Foreskin keratinocyte (primary cell): ENCODE measurements at places on chromosomes 6 and 20.

DNA sequence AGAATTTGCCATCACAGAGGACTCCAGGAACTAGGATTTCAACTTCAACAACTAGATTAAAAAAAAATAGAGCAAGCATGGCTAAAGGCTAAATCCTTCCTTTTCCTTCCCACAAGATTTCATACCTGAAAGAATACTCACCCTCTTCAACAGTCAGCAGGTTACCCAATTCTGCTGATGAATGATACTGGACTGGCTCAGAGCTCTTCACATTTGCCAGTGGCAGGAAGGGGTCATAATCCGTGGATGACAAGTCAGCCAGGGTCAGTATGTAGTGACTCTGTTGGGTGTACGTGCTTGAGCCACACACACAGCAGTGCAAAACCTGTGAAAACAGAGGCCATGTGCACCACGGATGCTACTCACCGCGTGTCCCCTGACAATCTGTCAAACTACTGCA lies 152.9 kb downstream of the INSM1 start:
- DNase-seq, result peak; percentile 72

- DNase-seq, result peak; percentile 73
These were observed 2.4 kb downstream of the NUS1 start for GRCh38 chr6:117677553-117678141.

- DNase-seq, result no peak
These were observed 12.4 kb upstream of the HDGFL1 start for GRCh38 chr6:22557007-22557406.

- DNase-seq, result no peak
These were observed 181.4 kb downstream of the GMPR start for GRCh38 chr6:16419636-16420336.

GRCh38 chr6:105967917-105968602 lies 118.1 kb upstream of the PRDM1 start:
- DNase-seq, result no peak

DNA sequence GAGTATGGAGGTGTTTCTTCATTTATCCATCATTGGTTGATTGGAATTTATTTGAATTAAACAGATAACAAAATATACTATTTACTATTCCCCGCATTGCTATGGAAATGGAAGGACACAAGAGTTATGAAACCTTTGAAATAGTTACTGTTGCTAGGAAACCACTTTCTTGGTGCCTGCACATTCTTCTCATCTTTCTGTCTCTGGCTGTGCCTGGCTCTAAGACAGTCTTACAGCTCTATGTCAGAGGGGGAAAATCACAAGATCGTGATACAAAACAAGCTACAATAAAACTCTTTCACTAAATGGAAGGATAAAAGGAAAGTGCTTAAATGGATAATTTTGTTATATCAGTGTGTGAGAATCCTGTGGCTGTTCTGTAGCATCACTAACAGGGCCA lies 453.0 kb downstream of the LMBRD1 start:
- DNase-seq, result no peak

GRCh38 chr20:5822569-5822968 lies 72.4 kb downstream of the SHLD1 start:
- DNase-seq, result no peak

DNA sequence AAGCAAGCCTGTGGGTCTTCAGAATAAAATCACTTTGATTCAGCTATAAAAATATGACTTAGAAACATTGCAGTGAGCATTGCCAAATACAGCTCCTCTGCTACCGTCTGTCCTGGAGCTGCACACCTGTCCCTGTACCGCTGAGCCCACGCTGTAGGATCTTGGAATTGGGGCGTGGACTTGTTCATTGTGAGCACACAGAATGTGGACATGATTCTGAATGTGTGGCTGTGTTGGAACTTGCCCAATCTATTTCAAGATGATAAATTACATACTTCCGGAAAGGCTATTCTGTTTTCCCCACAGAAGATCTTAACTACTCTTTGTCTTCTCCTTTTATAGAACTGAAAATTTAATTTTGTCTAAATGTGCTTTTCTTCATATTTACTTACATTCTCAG lies 107.3 kb downstream of the UST start:
- DNase-seq, result peak; percentile 80

DNA sequence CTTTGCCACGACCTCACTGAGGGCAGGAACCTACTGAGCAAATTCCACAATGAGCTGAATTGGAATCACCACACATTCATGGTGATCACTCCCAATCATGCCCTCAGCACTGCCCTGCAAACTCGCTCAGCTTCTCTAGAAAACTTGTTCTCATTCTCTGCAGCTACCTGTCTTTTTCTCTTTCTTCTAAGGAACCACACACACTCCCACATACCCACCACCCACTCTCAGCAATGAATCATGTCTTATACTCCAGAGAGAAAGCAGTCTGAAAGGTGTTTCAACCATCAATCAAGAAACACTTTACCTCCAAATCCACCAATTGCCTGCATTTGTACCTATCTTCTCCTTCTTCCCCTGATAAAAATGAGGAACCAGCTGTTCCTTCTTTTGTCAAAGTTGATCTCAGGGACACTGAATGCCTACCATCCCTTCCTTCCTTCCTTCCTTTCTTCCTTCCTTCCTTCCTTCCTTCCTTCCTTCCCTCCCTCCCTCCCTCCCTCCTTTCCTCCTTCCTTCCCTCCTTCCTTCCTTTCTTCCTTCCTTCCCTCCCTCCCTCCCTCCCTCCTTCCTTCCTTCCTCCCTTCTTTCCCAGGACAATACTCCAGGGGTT lies 84.6 kb upstream of the SGK1 start:
- no peak for DNase-seq

DNA sequence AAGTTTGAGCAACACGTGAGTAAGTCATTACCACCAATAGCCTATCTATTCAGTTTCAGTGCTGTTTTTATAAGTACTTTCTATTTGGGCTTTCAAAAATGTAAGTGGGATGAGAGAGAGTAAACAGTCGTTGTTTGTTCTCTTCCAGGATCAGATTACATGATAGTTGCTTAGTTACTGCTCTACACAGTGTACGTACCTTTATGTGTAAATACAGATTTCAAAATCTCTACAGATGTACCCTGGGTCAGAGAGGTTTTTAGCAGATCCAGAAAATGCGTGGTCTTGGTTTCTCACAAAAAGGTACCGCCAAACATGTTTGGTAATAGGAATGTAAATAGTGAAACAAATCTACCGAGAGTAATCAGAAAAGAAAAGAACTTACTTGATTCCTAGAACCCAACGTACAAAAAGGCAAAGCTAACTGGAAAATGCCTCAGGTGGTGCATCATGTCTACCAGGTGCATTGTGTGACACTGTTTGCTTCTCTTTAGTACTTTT lies 421.1 kb downstream of the BCKDHB start:
- no peak for DNase-seq
